ENCODE measurements at places on chromosomes 3 and 15.

- DNase-seq, result no peak
Observed at GRCh38 chr15:57500979-57501576, 90.6 kb upstream of the MYZAP start.

- no peak for DNase-seq
Observed at GRCh38 chr3:39587113-39587512, 119.6 kb downstream of the MOBP start.

- DNase-seq, result no peak
Observed at GRCh38 chr15:71508081-71508682, 302.2 kb upstream of the NR2E3 start.

DNA sequence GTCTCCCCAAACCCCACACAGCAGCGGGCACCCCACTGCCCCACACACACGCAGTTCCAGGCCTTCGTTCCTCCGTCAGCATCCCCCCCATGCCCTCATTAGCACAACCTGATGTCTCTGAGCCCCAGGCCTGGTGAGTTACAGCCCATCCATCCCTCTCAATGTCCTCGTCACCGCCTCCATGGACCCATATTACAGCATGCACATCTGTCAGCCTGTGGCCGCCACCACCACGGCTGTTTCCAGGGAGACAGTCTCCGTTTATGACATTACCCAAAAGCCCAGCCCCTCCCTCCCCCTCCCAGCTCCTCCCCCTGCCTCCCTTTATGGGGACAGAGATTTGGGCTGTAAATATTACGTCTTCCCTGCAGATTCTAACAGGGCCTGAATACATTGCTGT, 143.1 kb upstream of the LINGO1 start:
- no peak for DNase-seq

DNA sequence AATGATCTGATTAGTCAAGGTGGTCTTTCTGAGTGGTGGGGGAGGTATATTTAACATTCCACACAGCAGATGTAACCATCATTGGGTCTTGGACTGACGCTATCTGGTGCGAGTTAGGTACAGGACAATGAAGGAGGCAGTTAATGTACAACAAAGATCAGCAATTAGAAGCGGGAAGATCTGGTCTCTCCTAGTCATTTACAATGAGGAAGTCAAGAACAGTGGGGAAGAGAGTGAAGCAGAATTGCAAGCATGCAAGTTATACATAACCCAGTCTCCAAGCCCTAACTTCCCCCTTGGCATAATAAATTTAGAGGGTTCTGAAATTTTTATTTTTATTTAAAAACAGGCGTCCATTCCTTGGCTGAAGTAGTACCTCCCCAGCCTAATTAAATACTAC, 14.1 kb downstream of the GPD1L start:
- no peak for DNase-seq

DNA sequence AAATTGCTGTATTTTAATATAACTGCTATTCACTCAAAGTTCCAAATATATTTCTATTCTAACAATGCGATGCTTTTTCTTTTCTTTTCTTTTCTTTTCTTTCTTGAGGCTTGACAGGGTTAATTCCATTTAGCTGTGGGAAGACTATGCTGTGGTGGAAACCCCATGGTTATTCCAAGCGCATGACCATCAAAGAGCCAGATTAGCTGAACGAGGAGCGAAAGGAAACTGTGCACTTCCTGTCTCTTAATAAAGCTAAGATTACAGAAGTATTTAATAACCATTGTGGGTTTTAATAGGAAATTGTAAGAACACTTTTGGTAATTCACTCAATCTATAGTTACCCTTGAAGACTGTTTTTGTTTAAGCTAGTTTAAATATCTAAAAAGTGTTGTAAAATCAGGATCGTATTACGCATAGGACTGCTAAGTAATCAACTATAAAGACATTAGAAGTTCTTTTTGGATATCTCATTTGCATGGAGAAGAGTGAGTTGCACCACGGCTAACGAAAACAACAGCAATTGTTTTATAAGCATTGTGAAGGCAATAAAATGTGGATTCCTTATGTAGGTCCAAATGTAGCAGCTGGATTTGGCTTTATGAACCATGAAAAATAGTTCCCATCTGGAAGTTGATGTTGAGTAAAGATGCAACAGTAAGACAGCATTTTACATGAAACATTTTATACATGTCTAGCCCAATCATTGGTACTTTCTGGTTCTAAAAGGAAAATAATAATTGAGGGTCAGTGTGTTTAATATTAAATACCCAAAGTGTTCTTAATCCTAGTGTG, 105.4 kb downstream of the ZIC1 start:
- no peak for DNase-seq

DNA sequence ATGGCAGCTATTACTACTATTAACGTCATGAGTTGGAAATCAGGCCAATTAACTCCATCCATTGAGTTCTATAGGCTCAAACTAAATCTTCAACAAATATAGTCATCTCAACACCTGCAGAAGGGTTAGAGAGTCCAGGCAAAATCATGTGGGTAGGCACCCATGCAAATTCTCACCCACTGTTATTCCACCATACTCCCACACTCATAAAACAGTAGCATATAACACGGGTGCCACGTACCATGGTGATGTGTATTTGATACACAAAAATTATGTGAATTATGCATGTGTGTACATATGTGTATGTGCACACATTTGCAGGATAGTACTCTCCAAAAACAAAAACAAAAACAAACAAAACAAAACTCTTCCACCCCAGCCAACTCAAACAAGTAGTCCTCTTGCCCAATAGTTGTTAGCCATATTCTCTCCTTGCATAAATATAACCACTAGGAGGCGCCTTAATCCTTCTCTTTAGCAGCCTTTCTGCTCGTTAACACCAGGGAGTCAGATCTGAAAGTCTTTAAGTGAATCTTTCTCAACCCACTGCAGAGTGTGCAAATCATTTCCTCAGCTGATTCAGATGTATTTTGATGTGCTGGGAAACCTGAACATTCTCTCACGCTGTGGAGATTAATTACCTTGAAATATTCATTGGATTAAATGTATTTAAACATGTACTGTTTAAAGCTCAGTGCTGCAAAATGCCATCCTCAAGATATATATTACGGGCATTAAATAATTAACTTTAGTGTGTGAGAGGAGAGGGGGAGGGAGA, 38.0 kb upstream of the COPB2 start:
- no peak for DNase-seq

DNA sequence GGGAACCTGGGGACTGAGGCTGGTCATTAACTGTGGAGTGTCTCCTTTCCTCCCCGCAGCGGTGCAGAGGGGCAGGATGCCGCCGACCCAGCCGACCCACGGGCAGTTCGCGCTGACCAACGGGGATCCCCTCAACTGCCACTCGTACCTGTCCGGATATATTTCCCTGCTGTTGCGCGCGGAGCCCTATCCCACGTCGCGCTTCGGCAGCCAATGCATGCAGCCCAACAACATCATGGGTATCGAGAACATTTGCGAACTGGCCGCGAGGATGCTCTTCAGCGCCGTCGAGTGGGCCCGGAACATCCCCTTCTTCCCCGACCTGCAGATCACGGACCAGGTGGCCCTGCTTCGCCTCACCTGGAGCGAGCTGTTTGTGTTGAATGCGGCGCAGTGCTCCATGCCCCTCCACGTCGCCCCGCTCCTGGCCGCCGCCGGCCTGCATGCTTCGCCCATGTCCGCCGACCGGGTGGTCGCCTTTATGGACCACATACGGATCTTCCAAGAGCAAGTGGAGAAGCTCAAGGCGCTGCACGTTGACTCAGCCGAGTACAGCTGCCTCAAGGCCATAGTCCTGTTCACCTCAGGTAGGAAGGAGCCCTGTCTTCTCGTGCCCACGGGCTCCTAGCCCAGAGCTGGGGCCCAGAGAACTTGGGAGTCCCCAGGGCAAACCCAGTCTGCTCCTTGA, 3.7 kb downstream of the NR2F2 start:
- DNase-seq, result no peak

DNA sequence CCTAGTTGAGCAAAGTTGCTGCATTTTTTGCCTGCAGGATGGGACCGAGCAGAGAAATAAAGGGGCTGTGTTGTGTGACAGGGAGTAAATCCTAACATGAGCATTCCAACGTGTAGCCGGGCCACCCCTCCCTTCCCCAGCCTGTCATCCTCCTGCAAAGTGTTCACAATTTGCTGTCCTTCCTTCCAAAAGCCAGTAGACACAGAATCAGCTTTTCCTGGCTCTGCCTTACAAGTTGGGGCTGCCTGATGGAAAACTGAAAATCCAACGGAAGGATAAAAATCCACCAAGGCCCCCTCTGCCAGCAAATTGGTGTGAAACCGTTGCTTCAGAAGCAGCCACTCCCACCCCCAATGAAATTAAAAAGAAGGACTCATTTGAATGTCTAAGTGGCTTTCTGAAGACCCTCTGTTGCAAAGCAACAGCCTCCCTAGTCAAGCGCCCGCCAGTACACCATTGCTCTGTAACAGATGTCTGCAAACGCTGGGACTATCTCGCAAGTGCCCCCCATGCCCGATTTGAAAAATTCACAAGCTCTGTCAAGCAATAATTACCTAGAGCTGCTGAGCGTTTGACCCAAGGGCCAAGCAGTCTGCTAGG, 665 bp downstream of the FRMD4B start:
- DNase-seq, result no peak

DNA sequence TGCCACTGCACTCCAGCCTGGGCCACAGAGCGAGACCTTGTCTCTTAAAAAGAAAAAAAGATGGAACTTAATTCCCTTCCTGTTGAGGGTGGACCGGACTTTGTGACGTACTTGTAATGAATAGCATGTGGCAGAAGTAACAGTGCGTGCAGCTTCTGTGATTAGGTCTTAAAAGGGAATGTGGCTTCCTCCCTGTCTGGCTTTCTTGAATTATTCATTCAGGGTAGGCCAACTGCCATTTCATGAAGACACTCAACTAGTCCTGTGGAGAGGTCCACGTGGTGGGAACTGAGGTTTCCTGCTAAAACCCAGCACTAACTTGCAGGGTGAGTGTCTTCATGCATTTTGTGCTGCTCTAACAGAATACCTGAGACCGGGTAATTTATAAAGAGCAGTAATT, 98.9 kb upstream of the PIAS1 start:
- no peak for DNase-seq

- no peak for DNase-seq
Observed at GRCh38 chr3:59802045-59802444, 752.2 kb upstream of the CFAP20DC start.

DNA sequence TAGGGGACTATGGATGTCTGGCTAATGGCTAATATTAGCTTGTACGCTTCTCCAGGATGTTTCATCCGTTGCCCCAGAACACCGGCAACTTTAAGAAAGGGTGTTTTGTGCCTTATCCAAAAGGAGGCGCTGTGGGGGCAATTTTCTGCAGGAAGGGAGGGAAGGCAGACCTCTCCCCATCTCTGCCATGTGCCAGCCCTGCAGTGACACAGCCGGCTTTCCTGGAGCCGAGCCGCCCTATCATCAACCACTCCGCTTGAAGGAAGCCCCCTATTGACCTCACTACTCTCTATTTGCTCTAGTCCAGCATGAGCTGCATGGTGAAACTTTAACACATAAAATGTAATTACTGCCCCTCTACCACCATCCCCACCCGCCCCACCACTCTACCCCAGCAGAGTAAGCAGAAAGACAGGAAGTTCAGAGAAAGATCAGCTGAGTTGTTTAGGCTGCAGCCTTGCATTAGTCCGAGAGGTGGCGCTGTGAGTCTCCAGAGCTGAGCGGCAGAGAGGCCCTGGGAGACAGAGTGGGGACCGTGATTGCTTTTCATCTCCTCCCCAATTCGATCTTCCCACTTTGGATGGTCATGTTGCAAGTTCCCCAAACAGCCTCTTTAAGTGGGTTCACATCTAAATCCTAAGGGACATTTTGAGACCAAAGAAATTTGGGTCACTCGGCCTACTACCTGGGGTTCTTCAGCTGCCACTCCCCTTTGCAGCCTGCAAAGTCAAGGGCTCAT, 24.5 kb upstream of the RAD18 start:
- DNase-seq, result no peak

DNA sequence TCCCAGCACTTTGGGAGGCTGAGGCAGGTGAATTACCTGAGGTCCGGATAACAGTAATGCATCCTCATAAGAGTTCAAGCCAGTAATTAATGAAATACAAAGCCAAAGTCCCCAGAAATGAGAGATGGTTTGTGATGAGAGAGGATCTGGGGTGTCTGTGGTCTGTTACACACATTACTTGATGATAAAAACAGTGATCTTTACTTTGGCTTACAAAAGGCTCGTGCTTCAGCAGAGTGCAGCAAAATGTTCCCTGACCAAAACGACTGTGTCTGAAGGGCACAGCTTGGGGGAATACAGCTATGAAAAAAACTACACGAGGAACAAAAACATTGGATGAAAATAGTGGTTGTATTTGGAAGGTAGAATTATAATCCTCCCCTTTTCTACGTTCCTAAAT, 40.9 kb downstream of the CRTC3 start:
- no peak for DNase-seq

DNA sequence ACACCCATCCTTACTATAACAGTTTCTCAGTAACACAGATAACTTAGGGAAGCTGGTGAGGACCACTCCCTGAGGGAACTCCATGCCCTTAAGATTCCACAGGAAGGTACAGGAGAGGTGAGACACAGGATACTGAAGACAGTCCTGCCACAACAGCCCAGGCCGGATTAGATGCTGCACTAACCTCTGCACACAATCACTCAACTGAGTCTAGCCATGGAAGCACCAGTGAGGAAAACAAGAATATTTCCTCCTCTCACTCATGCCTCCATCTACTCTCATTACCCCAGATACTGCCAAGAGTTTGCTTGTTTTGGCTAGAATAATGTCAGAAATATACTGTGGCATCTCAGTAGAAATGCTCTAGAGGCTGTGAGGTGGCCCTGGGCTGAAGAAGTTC, 3.7 kb downstream of the ANO10 start:
- no peak for DNase-seq

GRCh38 chr15:65058394-65059368, 9.1 kb downstream of the RASL12 start:
- DNase-seq, result no peak

GRCh38 chr3:124246376-124246775, 254.5 kb upstream of the ROPN1 start:
- no peak for DNase-seq

DNA sequence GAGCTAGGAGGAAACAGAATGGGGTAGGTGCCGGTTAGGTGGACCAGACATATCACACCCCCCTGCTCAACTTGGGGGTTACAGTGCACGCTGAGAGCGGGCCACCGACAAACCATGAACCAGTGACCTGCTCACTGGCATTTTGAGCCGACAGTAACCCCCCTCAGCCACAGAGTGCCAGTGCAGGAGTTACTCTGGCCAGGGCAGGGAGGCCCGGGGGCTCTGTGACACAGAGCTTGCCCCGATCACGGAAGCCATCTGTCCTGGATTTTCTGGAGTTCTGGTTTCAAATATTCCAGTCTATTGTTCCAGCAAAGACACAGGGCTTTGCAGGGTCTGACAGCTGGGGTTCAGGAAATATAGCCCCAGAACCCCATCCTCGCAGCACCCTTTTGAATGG, 225.2 kb downstream of the VPS13C start:
- DNase-seq, result no peak

DNA sequence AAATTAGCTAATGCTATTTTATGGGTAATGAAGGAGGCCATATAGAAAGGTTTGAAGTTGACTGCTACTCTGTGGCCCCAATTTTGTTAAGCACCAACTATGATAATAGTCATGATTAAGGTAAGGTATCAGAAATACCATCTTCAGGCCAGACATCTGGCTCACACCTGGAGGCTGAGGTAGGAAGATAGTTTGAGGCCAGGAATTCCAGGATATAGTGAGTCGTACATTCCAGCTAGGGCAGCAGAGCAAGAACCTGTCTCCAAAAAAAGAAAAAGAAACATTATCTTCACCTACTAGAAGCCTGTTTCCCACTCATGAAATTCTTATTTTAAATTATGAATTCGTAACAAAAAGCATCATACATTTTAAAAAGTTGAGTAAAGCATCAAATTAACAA, 64.4 kb downstream of the LRRC28 start:
- DNase-seq, result no peak

All from activated T-helper 1 cell treated with anti-CD3 and anti-CD28 coated beads, Interleukin-2, amount 50 U/mL, for 16 hours (primary cell).